ENCODE measurements at places on chromosomes 2 and 18.

DNA sequence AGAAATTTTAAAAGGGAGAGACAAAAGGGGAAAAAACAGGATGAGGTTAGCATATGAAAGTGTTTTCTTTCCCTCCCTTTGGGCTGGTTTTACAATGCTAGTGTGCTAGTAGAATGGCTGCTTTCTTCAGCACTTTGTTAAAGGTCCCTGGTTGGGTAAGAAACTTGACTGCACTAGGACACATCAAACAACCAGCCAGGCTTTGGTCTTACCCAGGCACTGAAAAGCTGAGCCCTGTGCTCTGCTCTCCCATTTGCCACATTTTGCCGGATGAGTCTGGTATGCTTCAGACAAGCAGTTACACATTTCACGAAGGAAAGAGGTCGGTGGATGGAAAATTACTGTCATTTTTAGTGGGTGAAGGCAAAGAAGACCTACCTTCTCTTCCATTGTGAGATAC, 242.0 kb downstream of the DPP10 start:
- no peak for DNase-seq

DNA sequence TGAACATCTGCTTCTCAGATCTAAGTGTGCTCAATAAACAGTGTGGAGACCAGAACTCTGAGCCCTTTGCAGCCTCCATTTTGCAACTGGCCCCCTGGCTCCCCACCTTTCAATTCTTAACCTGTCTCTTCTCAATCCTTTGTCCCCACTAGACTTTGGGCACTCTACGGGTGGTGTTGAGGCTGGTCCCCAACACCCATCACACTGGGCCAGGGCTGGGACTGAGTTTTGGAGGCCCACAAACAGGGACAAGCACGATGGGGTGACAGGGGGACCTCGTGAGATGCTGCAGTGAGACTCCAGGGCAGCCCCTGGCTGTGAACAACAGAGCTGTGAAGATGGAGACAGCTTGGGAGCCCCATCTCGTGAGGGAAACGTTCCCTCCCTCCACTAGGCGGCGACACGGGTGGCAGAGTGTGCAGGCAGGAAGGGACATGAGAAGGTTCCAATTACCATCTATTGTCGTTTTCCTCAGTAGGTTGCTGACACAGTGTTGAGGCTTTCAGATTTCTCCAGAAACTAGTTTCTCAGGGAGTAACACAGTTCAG, 1.2 kb downstream of the ANKMY1 start:
- DNase-seq, result peak; percentile 62

GRCh38 chr2:50987616-50988313, 44.2 kb downstream of the NRXN1 start:
- DNase-seq, result no peak

DNA sequence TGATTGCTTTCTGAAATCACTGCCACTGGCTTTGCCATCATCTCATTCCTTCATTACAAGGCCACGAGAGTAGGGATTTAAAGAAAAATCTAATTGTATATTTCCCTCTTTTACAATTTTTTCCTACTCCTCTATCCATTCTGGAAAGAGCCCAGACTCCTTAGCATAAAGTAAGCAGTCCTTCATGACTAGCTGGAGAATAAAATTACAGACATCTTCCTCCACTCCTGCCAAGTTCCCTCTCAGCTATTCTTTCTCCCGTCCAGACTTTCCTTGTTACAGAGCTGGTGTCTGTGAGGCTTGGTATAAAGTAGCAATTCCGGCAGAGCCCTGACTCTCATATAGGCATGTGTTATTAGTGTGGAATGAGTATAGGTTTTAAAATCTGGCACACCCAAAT, 806.8 kb downstream of the PLCL1 start:
- no peak for DNase-seq

DNA sequence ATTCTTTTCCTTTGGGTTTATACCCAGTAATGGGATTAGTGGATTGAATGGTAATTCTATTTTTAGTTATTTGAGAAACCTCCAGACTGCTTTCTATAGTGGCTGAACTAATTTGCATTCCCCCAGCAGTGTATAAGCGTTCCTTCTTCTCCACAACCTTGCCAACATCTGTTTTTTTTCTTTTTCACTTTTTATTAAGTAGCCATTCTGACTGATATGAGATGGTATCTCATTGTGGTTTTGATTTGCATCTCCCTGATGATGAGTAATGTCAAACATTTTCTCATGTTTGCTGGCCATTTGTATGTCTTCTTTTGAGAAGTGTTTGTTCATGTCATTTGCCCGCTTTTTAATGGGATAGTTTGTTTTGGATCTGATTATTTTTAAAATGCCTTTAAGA, 64.1 kb upstream of the MEIS1 start:
- no peak for DNase-seq

- peak; percentile 80 for DNase-seq
Observed at GRCh38 chr2:233081232-233081730, 21.1 kb downstream of the INPP5D start.

- DNase-seq, result no peak
Observed at GRCh38 chr18:64994370-64994769, 756.4 kb upstream of the CDH7 start.

GRCh38 chr2:227474410-227474809, 2.5 kb downstream of the AGFG1 start:
- DNase-seq, result no peak

- no peak for DNase-seq
Observed at GRCh38 chr2:240204431-240205276, 64.2 kb upstream of the OTOS start.

GRCh38 chr18:77062518-77063003, 70.0 kb downstream of the MBP start:
- no peak for DNase-seq

- no peak for DNase-seq
Observed at GRCh38 chr2:56376699-56377665, 193.2 kb downstream of the CCDC85A start.

DNA sequence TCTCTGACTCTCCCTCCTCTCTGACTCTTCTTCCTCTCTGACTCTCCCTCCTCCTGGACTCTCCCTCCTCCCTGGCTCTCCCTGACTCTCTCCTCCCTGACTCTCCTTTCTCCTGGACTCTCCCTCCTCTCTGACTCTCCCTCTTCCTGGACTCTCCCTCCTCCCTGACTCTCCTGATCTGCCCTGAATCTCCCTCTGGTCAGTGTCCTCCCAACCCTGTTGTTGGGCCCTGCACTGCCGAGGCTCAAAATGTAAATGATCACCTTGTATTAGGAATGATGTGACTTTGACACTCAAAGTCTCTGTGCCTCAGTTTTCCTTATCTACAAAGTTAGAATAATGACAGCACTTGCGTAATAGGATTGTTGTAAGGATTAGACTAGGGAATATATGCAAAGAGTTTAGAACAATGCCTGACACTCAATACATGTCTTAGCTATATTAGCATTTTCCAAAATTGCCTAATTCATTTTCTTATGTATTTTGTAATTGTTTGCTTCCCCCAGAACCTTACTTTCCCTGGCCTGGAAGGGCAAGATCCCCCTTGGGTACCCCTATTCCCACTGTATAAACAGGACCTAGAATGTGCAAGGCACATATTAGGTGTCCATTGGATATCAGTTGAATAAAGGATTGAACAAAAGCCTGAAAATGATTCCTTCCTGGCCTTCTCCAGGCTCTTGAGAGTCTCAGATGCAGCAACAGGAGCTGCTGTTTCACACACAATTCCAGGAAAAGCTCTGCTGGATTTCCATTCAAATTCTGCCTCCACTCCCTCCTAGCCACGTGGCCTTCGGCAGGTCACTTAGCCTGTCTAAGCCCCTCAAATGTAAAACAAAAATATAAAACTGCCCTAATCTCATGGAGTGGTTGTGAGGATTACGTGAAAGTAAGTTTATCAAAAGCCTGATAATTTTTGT, 170.1 kb downstream of the INHBB start:
- no peak for DNase-seq

DNA sequence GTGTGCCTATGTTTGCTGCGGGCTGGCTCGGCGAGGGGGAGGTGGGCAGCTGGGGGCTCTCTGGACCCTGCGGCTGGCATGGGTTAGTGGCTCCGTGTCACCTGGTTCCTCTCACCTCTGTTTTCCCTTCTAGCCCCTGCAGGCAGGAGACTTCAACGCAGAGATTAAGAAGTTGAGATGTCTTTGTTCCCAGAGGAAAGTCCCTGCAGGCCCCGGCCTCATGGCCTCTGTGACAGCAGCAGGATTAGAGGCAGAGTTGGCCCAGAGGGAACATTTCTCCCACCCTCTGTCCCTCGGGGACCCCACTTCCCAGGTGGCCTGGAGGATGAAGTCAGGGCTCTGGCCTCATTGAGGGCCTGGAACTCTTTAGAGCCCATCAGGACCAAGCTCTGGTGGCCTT, 56.5 kb downstream of the HPCAL1 start:
- no peak for DNase-seq

- peak; percentile 93 for DNase-seq
Observed at GRCh38 chr18:56650944-56651770, at the start of gene WDR7. TSS of gene WDR7 (plus strand) at chr18:56651359. CDS start at chr18:56672516, 21,157 bp downstream.

- DNase-seq, result no peak
Observed at GRCh38 chr18:70659036-70659925, 370.4 kb downstream of the SOCS6 start.

- peak; percentile 4 for DNase-seq
Observed at GRCh38 chr2:239824046-239824694, 201.0 kb downstream of the NDUFA10 start.

GRCh38 chr2:32357318-32358110, 691 bp downstream of the BIRC6 start:
- peak; percentile 26 for DNase-seq

GRCh38 chr18:31356025-31356424, 20.6 kb upstream of the DSG4 start:
- no peak for DNase-seq

GRCh38 chr2:236570081-236570868, 650 bp downstream of the ACKR3 start:
- no peak for DNase-seq

DNA sequence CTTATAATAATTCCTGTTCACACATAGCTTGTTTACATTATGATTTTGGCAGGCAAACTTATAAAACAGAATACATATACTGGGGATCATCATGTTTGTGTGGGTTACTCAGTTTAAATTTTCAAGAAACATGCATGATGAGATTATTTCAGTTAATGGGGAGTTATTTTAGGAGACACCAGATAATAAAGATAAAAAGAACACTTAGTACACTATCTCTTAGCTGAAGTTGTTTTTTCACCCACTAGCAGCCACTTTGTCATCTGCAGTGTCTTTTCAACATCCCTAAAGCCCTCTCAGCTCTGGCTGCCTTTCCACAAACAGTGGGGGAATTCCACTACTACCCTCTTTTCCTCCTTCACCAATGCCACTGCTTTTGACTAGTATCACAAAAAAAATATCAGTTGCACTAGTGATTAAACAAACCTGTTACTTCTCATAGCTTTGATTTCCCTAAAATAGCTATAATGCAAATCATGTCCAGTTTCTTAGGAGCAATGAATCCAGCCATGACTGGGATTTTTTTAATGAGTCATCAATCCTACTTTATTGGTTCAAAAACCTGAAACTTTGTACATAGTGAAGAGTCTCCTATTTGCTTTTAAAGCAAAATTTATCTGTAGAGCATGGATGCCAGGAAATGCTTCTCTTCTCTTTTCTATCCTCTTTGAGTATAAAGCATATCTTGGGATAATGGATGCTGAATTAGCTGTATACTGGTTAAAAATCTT, 156.7 kb upstream of the TFPI start:
- DNase-seq, result no peak

DNA sequence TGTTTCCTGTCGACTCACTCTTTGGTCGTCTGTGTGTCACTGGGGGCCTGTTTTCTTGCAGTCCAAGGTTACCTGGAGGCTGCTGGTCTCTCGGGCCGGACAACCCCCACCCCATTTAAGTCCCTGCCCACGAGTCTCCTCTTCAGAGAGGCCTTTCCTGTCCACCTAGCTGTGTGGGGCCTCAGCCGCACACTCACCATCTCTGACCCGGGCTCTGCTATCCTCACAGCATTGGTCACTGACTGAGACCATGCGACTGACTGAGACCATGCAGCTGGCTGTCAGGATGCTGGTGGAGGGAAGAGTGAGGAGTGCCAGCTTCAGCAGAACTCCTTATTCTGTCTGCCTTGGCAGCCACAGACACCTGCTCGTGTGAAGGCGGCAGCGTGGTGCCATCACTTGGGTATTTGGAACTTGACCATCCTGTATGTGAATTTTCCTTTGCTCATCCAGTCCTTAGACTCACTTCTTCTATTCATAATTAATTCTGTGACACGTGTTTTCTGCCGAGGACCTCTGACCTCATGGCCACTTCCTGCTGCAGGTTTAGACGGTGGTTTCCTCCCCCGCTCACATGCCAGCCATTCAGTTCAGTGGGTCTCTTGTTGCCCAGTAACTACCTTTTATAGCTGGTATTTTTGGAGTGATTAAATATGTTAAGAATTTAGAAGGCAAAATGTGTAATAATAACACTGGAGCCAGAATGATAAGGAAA, 47.5 kb upstream of the ASB1 start:
- peak; percentile 82 for DNase-seq

DNA sequence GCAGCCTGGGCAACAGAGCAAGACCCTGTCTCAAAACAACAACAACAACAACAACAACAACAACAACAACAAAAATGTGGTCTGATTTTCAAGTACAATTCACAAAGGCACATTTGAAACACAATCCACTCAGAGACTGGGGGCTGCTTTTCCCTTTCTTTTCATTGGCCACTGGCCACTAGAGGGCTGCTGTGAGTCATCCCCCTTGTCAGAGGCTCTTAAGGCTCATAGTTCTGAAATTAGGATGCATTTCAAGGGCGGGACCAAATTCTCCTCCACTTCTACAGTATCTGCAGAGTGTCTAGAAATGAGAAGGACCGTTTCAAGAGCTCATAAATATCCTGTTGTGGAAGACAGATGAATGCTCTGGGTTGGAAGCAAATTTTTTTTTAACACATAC, 285.4 kb downstream of the NRXN1 start:
- no peak for DNase-seq

GRCh38 chr18:48824231-48824970, 126.4 kb downstream of the SMAD7 start:
- no peak for DNase-seq

GRCh38 chr2:182854375-182855105, 11.9 kb downstream of the FRZB start:
- DNase-seq, result no peak

- DNase-seq, result no peak
Observed at GRCh38 chr2:233186851-233187250, 64.6 kb upstream of the ATG16L1 start.

- DNase-seq, result no peak
Observed at GRCh38 chr2:70328921-70329561, 27.2 kb upstream of the FAM136A start.

- DNase-seq, result no peak
Observed at GRCh38 chr18:28075501-28075900, 101.4 kb downstream of the CDH2 start.

Measured in CD14-positive monocyte (primary cell).